NCI-H1048 (cell line): ENCODE measurements at places on chromosomes 4 and X.

DNA sequence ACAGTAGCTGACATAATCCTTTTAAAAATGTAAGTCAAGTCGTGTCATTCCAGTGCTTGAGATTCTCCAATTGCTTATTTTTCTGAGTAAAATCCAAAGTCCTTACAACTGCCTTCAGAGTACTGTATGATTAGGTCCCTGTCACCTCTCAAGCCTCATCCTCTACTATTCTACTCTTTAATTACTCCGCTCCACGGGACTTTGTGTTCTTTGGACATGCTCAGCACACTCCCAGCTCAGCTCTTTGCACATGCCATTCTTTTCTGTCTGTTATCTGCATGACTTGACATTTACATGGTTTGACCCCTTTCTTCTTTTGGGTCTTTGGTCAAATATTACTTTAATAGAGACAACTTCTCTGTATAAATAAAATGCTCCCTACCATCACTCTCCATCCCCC, 15.1 kb downstream of the FAM47E start:
- DNase-seq: no peak

DNA sequence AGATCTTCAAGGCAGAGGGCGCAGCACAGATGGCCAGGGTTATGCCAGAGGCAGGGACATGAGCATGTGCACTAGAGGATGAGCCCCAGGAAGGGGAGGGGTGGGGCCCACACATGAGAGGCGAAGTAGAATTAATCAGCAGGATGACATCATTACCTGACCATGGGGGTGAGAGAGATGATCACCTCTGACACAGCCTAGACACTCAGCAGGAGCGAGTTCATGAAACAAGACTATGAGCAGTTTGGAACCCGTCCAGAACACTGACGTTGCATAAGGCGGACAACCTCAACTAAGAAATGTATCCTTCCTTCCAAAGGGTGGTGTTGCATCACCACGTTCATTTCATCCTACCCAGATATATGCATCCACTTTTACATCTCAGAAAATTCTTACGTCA, 446.7 kb upstream of the TENM3 start:
- no peak for DNase-seq

DNA sequence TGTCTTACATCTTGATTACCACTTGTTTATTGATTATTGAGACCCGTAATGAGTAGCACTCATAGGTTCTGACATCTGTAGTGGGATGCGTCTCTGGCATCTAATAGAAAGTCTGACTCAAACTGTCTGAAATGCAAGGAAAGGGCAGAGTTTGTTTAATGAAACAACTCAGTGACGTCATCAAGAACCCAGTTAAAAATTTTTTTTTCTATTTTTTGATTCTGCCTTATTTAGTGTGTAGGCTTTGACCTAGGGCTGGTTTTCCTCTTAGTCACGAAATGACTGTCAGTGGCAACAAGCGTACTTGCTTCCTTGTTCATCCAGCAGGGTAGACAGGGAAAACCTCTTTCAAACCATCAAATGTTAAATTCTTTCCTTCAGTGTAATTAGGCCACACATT, 3.1 kb upstream of the CDKL5 start:
- no peak for DNase-seq

GRCh38 chrX:5176766-5177165, 1051.9 kb downstream of the NLGN4X start:
- DNase-seq: no peak

- DNase-seq: no peak
Measured at GRCh38 chr4:139919004-139919403, 235.0 kb downstream of the MAML3 start.

- no peak for DNase-seq
Measured at GRCh38 chrX:116238093-116238492, 67.5 kb downstream of the AGTR2 start.

GRCh38 chr4:75555294-75556164, at the start of gene ODAPH:
ODAPH (plus strand) TSS chr4:75556066; CDS start chr4:75556083, 17 bp downstream.
- DNase-seq: no peak

DNA sequence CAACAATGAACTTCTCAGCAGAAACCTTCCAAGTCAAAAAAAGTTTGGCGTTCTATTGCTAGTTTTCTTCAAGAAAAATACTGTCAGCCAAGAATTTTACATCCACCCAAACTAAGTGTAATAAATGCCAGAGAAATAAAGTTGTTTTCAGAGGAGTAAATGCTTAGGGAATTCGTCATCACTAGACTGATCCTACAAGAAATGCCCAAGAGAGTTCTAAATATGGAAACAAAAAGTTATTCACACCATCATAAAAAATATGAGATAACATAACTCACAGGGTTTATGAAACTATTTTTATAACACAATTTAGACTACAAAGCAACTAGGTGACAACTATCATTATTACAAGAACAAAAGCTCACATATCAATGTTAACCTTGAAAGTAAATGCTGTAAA, 259.5 kb upstream of the GABRA2 start:
- DNase-seq: no peak

DNA sequence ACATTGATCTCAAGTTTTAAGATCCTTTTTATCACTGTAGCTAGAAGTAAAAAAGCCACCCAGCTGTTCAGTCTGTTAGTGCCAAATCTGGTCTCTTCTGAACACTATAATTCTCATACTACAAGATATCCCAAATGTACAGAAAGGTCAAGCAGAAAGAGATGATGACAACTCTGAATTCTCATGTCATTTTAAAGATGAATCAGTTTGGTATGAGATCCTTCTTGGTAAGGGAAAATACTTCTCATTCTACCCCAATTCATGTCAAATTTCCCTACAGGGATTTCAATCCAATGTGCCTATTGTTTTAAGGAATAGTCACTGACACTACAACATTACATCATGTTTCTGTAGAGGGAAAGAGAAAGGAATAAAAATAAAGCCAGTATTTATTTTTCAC, 184.5 kb downstream of the CPEB2 start:
- DNase-seq: no peak

- DNase-seq: no peak
Measured at GRCh38 chrX:109384699-109385098, 97.2 kb downstream of the GUCY2F start.

DNA sequence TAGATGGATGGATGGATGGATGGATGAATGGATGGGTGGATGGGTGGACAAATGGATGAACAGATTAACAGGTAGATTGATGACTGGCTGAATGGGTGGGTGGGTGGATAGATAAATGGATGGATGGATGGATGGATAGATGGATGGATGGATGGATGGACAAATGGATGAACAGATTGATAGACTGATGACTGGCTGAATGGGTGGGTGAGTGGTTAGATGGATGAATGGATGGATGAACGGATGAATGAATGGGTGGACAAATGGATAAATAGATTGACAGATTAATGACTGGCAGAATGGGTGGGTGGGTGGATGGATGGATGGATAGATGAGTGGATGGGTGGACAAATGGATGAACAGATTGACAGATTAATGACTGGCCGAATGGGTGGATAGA, 13.6 kb upstream of the AKAP17A start:
- no peak for DNase-seq

DNA sequence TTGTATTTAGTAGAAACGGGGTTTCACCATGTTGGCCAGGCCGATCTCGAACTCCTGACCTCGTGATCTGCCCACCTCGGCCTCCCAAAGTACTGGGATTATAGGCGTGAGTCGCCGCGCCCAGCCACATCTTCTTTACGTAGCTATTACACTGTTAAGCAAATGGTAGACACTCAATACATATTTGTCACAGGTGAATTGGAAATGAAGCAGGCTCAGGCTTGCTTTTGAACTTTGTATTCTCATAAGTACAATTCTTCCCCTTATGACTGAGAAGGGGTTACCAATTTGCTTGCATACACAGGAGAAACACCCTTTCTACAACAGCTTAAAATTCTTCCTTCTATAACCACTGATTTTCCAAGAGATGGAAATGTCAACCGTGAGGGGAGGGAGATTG, 787 bp upstream of the SRPX2 start:
- no peak for DNase-seq

GRCh38 chr4:54645830-54646229, 11.9 kb upstream of the KIT start:
- no peak for DNase-seq

DNA sequence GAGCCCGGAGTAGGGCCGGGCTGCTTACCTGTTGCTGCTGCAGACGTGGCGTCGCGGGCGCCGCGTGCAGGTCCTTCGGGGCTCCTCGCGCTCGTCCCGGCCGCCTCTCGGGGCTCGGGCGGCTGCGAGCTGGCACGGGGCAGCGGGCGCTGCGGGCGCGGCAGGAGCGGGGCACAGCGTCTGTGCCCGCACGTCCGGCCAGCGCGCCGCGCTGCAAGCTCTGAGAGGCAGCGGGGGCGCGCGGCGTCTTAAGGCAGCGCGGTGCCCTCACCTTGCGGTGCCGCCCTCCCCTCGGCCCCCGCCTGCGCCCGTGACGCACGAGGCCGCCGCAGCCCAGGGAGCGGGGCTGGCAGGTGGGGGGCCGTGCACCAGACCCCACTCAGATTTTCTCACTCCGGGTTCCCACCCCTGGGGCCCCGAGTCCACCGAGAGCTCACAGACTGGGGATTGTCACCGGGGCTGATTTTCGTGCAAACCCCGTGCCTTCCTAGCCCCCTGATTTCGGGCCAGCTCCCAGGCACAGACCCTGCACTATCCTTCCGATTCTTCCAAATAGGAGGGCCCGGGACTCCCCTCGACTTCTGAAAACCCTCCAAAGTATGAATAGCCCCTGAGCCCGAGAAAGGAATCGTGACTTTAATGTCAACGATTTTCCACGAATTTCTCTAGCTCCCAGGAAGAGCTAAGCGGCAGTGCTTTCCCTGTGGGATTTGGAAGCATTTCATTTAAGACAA, at the start of gene GPR101:
TSS of gene GPR101 (minus strand) at position 222 of the 734 bp plus-strand sequence. CDS start 2,321 bp downstream, outside the sequence.
- no peak for DNase-seq

GRCh38 chr4:74217365-74217764, 59.4 kb downstream of the MTHFD2L start:
- DNase-seq: no peak

- DNase-seq: no peak
Measured at GRCh38 chr4:1366371-1367229, 19.6 kb downstream of the UVSSA start.

DNA sequence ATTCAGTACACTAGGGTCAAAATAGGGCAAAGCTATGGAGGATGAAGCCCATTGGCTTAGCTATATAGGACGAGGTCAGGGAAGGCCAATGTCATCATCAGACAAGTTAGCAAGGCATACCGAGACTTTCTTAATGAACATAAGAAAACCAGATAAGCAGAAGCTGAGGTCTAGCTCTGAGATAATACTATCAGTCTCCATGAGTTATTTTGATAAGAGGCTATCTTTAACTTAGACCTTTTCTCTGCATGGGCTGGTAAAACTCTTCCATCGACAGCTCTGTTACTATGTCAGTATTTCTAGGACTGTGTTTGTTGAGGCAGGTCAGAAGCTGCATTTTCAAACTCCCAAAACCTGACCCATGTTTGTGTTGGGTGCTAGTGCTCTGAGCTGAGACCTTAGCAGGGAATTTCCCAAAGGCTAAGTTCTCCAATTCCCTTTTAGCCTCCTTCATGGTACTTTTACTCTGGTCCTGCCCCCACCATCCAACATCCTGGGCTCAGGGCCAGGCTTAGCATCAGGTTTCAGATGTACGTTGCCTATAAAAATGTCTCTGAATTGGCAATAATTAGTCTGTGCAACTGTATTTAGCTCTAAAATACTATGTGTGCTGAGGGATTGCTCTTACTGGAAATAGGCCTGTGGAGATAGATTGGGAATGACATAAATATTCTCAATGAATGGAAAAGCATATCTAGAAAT, 29.3 kb upstream of the LRAT start:
- DNase-seq: no peak

GRCh38 chr4:42453612-42454011, 56.3 kb downstream of the SHISA3 start:
- no peak for DNase-seq

- DNase-seq: no peak
Measured at GRCh38 chr4:88059766-88060165, 52.3 kb downstream of the PKD2 start.

DNA sequence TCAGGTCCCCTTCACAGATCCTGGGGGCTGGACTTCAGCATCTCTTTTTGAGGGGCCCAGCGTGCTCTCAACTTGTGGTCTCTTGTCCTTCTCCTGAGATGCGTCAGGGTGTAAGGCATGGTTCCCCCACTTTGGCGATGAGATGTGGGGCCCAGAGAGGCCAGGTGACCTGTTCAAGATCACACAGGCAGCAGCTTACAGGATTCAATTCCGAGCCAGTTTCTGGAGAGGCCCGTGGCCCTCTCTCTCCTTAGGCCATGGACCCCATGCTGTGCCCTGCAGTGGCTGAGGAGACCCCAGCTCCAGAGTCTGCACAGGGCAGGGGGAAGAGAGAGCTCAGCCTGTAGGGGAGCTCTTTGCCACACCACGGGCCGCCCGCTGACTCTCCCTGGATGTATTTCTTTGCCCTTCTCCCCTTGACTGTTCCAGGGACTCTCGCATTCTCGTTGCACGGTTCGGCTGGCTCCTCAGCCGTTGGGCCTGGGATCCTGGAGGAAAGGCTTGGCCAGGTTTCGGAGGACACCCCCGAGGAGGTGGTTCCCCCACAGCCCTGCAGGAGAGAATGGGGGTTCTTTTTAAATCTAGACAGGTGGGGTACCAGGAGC, 18.6 kb downstream of the NSG1 start:
- no peak for DNase-seq

- DNase-seq: no peak
Measured at GRCh38 chrX:17617806-17618205, 119.5 kb upstream of the SCML1 start.

GRCh38 chr4:40121515-40121914, 64.9 kb downstream of the N4BP2 start:
- no peak for DNase-seq

- DNase-seq: no peak
Measured at GRCh38 chrX:43656005-43656494, at the start of gene MAOA. MAOA (plus strand) TSS chrX:43656299; CDS start chrX:43656342, 43 bp downstream.

DNA sequence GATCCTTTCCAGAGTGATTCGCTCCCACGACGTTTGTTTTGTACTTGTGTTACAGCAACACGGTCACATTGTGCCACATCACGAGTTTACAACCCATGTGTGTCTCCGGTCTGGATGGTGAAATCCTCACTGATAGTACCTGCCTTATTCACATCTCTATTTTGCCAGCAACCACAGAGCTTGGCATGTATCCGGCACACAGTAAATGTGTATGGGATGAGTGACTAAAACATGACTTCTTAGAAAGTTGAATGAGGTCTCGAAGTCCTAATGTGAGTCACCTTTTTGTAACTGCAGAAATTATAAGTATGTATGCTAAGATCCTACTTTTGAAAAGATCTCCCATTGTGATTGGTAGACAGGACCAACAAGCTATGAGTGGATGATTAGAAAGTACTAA, 7.5 kb downstream of the STOX2 start:
- DNase-seq: no peak

GRCh38 chr4:185128272-185129119, 14.6 kb upstream of the SLC25A4 start:
- DNase-seq: no peak

- DNase-seq: no peak
Measured at GRCh38 chrX:65677954-65678469, 10.6 kb downstream of the MSN start.

GRCh38 chr4:126375462-126376054, 1060.8 kb downstream of the FAT4 start:
- DNase-seq: no peak

- no peak for DNase-seq
Measured at GRCh38 chr4:186240452-186240847, 13.1 kb downstream of the KLKB1 start.
